Hematopoietic multipotent progenitor cell treated with erythropoietin and hydrocortisone succinate and interleukin-3 and kit ligand, for 6 days (in vitro differentiated cells): ENCODE measurements at places on chromosomes 5 and 9.
A peak's percentile ranks its signal among the peaks of the same experiment; 100 is the strongest.

GRCh38 chr5:171481571-171482433 is 62.4 kb downstream of the FGF18 start:
- no peak for DNase-seq

DNA sequence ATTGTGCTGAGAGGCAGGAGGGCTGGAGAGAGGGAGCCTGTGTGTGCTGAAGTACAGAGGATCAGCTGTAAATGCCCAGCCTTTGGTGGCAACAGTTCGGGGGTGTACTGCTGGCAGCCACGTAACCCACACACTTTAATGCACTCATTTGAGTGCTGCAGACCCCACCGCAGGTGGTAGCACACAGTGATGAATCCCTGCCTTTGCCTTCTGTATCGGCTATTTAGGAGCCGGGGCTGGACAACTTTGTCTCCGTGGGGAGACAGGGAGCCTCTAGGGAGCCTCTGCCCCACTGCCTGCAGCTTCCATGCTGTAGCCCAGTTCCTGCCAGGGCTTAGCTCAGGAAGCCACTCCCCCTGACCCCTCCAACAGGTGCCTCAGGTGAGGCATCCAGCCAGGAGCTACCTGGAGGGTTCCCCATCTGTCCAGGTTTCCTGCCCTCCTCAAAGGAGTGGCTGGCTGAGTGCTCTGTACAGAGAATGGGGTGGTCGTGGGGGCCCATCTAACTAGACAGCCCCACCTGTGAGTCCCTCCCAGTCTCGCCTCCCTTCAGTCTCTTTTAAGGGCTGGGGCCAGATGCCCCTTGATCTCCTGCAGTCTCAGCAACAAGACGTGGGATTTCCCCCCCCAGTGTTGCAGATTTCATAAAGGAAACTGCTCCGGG is 44.5 kb downstream of the SECISBP2 start:
- DNase-seq: no peak

- no peak for DNase-seq
These were observed 109.6 kb downstream of the FGF1 start for GRCh38 chr5:142576303-142576702.

DNA sequence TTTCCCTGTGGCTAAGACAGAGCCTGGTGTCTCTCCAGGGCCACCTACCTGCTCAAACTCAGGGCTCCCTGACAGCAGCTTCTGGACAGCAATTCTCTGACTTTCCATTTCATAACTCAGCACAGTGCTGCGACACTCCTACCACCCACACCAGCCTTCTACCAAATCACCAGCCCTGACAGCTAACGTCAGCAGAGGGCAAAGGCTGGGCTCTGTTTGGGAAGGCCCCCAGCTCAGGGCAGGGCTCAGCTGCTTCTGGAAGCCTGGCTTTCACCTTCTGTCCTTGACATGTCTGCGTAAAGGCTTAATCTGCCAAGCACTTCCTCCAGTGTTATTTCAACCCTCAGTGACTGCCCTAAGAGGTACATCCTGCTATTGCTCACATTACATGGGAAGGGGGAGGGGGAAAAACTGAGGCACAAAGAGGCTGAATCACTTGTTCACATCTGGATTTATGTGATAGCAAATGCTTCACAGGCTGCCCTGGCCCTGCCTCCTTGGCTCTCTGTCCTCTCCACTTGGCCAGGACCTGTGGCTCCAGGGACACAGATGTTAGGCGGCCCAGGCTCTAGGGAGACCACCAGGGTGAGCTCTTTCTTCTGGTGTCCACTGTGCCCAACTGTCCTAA is 102.5 kb upstream of the PANK3 start:
- no peak for DNase-seq

DNA sequence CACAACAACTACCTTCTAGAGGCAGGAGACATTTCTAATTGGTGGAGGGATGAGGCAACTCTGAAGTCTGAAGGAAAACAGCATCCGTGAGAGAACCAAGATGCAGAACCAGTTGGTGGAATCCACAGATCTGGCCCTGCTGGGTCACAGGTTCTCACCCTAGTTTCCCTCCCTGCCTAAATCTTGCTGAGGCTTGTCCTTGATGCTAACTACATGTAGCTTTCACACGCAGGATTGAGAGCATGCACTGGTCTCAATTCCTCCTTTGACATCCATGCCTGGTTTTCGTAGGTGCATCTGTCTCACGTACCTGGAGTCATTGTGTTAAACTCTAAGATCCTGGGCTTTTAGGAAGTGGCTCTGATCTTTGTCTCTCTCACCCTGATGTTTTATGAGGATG is 9.7 kb upstream of the F2RL1 start:
- DNase-seq: no peak

- DNase-seq: no peak
These were observed 11.6 kb downstream of the UBLCP1 start for GRCh38 chr5:159274676-159275075.

DNA sequence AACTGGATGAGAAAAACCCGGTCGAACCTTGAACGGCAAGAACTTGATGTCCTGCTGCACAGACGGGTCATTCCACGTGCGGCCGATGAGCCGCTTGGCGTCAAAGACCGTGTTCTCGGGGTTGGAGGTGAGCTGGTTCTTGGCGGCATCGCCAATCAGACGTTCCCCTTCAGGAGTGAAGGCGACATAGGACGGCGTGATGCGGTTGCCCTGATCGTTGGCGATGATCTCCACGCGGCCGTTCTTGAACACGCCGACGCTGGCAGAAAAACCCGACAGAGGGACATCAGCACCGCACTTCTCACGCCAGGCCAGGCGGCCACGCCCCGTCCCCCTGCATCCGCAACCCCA is 519 bp downstream of the HSPA5 start:
- peak; percentile 67 for DNase-seq

GRCh38 chr9:5863092-5863746 is 27.5 kb upstream of the MLANA start:
- DNase-seq: peak; percentile 85

GRCh38 chr9:99109522-99109921 is 4.6 kb downstream of the TGFBR1 start:
- peak; percentile 86 for DNase-seq

GRCh38 chr9:37979844-37980243 is 75.9 kb upstream of the SLC25A51 start:
- DNase-seq: no peak

DNA sequence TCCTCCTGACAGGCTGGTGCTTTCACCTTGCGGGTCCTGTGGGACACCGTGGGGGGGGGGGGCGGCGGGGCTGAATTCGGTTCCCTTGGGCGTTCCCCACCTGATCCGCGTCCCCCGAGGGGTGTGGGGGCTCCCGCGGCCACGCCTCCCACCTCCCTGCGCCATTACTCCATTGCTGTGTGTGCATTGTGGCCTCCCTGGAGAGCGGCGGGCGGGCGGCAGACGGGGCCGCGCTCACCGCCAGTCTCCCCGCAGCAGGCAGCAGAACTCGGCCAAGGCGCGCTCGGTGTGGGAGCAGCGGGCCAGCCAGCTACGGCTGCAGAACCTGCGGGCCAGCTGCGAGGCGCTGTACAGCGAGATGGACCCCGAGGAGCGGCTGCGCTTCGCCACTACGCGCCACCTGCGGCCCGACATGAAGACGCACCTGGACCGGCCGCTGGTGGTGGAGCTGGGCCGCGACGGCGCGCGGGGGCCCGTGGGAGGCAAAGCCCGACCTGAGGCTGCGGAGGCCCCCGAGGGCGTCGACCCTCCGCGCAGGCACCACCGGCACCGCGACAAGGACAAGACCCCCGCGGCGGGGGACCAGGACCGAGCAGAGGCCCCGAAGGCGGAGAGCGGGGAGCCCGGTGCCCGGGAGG is 145.3 kb downstream of the CACNA1B start:
- no peak for DNase-seq

- DNase-seq: peak; percentile 53
These were observed 62.7 kb downstream of the ST8SIA4 start for GRCh38 chr5:100840370-100840769.

DNA sequence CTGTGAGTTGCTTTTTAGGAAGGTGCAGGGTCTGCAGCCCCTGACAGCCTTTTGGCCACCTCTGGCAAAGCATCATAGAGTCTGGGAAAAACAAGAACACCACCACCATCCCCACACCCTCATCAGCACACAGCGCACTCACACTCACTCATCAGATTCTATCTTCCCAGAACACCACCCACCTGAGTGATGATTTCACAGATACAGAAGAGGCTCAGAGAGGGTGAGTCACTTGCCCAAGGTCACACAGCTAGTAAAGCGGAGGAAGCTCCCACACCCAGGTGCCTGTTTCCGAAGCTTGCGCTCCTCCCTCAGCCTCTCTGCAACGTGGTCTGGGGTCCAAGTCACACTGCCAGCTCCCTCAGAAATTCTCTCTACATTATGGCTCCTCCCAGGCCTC is 41.8 kb upstream of the HRH2 start:
- no peak for DNase-seq

DNA sequence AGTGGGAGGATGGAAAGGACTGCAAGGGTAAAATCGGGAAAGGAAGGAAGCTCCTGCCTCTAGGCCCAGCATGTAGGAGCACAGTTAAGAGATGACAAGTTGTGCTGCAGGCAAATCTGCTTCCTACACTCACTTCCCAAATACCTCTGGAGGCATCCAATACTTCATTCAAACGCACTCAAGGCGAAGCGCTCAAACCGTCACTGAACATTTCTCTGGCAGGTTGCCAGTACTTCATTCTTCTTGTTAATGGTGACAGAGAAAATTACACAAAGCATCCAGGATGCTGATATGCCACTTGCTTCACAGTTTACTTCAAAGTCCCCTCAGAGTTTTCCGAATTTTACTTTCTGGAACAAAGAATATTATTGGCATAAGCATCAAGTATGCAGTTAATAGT is 59.8 kb downstream of the NREP start:
- DNase-seq: peak; percentile 53

GRCh38 chr9:100440071-100440470 is 13.1 kb downstream of the MSANTD3 start:
- DNase-seq: no peak

DNA sequence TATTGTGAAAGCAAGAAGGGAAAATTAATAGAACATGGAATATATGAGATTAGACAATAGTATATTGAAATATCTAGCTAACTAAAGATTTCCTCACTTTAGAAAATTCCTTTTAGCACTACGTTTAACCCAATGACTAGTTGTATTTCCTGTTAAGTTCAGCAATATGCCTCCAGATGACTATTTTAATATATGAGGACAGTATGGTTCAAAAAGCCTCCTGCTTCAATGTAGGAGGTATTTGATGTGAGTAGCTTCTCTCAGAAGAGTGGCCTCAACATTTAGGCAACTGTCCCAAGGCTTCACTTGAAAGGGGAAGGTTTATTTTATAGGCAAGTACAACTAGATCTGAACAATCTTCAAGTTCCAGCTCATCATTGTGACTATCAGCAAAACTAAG is 2.0 kb upstream of the MEF2C start:
- DNase-seq: peak; percentile 33

DNA sequence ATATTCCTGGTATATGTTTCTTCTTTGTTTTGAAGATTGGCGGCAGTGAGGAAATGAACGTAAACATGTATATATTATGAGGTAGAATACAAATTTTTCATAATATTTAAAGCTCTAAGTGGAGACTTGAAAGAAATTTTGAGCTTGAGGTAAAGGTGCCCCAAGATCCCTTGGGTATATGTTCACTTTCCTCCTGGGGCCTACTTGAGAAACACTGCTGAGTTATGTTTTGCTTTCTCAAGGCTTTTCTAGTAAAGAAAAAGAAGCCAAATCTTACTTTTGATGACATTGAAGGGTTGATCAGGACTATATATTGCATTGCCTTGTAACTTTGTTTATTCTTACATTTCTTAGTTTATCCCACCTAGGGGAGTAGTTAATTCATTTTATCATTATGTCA is 30.7 kb downstream of the AP3S1 start:
- DNase-seq: no peak

GRCh38 chr9:13534006-13534405 is 254.5 kb upstream of the MPDZ start:
- DNase-seq: no peak

DNA sequence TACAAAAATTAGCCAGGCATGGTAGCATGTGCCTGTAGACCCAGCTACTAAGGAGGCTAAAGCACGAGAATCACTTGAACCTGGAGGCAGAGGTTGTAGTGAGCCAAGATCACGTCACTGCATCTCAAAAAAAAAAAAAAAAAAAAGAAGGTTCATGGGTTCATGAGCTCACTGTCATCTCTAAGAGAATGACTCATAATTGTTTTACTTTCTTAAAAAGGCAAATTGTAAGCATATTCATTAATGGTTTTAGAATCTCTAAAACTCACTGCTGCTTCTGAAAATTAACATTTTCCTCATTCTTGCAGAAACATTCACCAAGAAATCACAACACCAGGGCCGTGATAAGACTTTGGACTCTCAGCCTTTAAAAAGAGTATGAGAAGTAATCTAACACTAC is 103.6 kb downstream of the GNA14 start:
- DNase-seq: no peak

DNA sequence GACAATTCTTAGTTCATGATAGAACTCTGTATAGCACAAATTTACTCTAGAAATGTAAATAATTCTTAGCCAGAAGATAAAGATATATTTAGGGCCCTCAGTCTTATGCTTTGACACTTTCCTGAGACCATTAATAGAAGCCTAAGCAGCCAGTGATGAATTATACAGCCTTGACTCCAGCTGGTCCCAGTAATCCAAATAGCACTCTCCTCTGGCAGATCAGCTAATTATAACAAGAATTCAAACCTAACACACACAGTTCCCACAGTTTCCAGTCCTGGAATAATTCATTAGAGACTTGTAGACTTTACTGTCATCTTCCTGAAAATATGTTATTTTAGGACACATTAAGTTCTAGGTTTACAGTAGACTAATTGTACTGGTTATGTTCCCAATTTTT is 50.4 kb downstream of the SHOC1 start:
- DNase-seq: no peak

DNA sequence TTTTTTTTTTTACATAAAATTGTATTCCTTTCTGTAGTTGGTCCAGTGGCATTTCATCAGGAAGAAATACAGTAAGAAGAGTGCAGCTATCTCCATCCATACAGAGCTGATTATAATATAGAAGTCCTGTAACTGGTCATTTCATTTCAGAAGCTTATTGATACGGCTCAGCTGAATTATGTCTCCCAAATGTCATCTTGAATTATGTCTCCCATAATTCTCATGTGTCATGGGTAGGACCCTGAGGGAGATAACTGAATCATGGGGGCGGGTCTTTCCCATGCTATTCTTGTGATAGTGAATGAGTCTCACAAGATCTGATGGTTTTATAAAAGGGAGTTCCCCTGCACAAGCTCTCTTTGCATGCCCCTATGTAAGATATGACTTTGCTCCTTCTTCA is 492.9 kb downstream of the CHSY3 start:
- DNase-seq: no peak

GRCh38 chr9:105700668-105701067 is 6.3 kb downstream of the TMEM38B start:
- peak; percentile 12 for DNase-seq
